Karpas-422 (cell line): ENCODE measurements at places on chromosomes 4 and X. TPM values are rescaled to one million over a fixed set of nuclear protein-coding genes. Genes with fewer than 3 reads are reported as not detected.

DNA sequence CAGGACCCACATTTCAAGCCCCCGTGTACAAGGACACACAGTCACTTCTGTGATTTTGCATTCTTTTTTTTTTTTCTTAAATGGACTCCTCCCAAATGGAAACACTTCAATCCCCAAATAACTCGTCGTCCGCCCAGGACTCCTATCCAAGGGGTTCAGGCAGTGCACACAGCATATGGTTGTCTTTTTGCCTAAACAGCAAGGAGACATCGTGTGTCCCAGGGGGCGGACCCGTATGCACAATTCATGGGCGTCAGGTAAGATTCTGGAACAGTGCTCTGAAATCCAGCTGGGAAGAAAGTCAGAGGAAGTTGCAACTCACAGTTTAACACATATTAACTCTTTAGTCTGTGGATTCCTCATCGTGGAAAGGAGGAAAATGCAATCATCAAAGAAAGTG is 231.3 kb downstream of the SHOX start:
- DNase-seq = no peak
- H3K36me3 ChIP-seq = no peaks in the 10 kb centered on the region
- no peaks in the 10 kb centered on the region for H3K4me1 ChIP-seq
- H3K4me3 ChIP-seq = no peak overlapping the region

GRCh38 chr4:159103384-159103990 is 608 bp downstream of the RAPGEF2 start:
- H3K27ac ChIP-seq = no peak overlapping the region
- no peaks in the 10 kb centered on the region for H3K36me3 ChIP-seq
- DNase-seq = peak; percentile 69
- peaks cover 16% of the 10 kb centered on the region for H3K4me1 ChIP-seq
- H3K27me3 ChIP-seq = no peaks in the 10 kb centered on the region

DNA sequence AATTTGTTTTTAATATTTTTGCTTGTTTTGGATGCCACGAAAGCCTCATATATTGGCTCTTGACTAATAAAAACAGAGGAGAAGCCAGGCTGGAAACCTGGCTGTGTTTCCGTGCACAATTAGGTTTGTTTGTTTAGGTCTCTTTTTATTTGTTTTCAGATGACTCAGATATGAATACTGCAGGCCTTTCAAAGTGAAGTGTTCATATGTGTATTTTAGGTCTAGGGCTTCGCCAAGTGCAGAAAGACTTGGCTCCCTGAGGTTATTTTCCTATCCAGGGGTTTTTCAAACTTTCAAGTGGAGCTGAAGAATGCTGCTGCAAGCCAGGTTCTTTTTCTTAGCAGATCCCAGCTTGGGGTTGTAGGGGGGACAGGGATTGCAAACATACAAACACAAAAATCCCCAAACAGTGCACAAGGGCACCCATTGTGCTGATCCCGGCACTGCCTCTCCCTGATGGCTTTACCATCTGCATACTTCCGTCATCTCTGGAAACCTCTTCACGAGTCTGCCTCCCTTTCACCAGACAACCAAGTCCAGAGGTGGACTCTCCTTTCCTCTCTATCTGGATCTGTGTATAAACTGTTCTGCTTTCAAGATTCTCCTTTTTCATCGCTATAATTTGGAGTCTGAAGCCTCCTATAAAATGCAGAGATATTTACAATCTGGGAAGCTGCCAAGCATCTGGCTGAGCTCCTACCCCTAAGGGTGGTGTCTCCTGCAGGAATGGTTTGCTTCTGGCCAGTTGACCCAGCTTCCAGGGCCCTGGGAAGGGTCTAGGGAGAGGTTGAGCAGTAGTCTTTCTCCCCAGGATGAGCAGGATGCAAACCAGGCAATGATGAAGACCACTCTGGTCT is 108.6 kb downstream of the SMIM20 start:
- H3K4me3 ChIP-seq = no peak overlapping the region
- H3K4me1 ChIP-seq = peaks cover 8% of the 10 kb centered on the region; the same call in 1 of the 2 replicates

DNA sequence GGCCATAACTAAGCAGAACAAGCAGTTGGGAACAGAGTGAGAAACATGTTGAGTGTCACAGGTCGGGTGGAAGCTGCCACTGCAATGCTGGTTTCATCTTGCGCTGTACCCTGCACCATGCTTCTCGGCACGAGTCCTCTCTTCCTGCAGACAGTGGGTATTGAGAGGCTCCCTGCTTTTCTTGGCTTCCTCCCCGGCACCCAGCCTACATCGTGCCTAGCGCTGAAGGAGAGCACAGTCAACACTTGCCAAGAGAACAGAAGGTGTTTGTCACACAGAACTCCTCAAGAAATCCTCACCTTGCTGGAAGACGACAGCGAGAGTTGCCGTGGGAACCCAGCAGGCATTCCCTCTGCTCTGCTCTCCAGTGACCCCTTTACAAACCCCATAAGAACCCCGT is 53.6 kb downstream of the EVC2 start:
- no peak overlapping the region for H3K4me3 ChIP-seq
- no peaks in the 10 kb centered on the region for H3K27me3 ChIP-seq
- H3K36me3 ChIP-seq = no peaks in the 10 kb centered on the region
- H3K27ac ChIP-seq = no peak overlapping the region
- no peaks in the 10 kb centered on the region for H3K4me1 ChIP-seq

- H3K4me1 ChIP-seq = no peaks in the 10 kb centered on the region
- H3K4me3 ChIP-seq = no peak overlapping the region
- DNase-seq = no peak
- no peaks in the 10 kb centered on the region for H3K27me3 ChIP-seq
- H3K27ac ChIP-seq = no peak overlapping the region
These were observed 9.0 kb downstream of the GK2 start for GRCh38 chr4:79399076-79399475.

GRCh38 chr4:40731792-40732245 is 17.9 kb upstream of the NSUN7 start:
- H3K4me1 ChIP-seq = no peaks in the 10 kb centered on the region
- no peak for DNase-seq
- H3K27me3 ChIP-seq = no peaks in the 10 kb centered on the region
- no peak overlapping the region for H3K4me3 ChIP-seq
- no peak overlapping the region for H3K27ac ChIP-seq

DNA sequence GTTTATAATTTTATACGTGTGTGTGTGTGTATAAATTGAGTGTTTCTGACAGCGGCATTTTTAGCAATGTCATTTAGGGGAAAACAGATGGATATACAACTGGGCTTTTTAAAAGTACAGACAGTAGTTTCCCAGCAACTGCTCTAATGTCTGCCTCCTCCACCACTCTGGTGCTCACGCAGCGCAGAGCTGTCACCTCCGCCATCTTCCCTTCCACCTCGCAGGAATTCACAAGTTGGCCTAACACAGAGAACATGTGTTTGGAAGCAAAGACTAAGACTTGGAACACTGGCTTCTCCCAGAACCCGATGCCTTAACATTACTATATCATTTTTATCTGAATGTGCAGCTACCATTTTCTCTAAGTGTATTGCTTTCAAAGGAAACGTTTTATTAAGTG is 158.3 kb upstream of the FSTL5 start:
- DNase-seq = no peak
- no peaks in the 10 kb centered on the region for H3K27me3 ChIP-seq
- no peaks in the 10 kb centered on the region for H3K4me1 ChIP-seq
- no peak overlapping the region for H3K27ac ChIP-seq
- H3K4me3 ChIP-seq = no peak overlapping the region

DNA sequence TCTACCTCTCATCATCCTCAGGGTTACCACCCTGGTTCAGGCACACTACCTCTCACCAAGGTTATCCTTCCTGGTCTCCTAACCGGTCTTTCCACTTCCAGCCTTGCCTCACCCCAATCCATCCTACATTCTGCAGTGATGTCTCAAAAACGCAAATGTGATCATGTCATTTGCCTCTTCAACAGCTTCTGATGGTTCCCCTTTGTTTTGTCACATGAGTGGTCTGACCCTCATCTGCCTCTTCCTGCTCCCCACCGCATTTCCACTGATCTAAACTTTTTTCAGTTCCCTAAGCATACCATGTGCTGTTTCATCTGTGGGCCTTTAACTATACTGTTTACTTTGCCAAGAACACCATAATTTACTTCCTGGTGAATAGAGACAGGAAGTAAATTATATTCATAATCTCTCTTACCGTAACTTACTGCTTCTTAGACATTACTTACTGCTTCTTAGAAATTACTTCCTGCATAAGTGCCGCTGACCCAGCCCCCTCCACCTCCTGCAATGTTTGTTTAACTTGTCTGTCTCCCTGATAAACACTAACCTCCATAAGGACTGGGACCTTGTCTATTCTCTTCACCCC is 27.1 kb upstream of the NSUN7 start:
- H3K27ac ChIP-seq = no peak overlapping the region
- H3K27me3 ChIP-seq = no peaks in the 10 kb centered on the region
- H3K36me3 ChIP-seq = no peaks in the 10 kb centered on the region
- no peak for DNase-seq
- H3K4me1 ChIP-seq = no peaks in the 10 kb centered on the region

- no peaks in the 10 kb centered on the region for H3K36me3 ChIP-seq
- no peak for DNase-seq
- no peaks in the 10 kb centered on the region for H3K4me1 ChIP-seq
- no peak overlapping the region for H3K27ac ChIP-seq
- no peaks in the 10 kb centered on the region for H3K27me3 ChIP-seq
These were observed 31.0 kb upstream of the SLC25A4 start for GRCh38 chr4:185112104-185112503.

DNA sequence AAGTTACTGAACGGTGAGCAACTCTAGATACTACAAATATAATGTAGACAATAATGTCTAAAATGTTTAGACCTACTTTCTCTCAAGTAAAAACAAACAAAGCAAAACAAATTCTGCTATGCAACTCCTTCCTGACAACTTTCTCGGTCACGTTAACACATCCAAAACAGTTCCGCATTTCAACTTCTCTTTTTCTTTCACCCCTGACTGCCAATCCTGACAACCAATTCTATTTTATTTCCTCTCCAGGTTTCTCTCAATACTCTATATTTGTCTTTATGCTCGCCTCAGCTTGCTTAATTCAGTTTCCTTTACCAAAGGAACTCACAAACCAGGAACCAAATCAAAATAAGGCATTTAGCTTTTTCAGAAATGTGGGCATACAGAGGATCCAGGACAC is 513.0 kb downstream of the FSTL5 start:
- H3K27me3 ChIP-seq = no peaks in the 10 kb centered on the region
- H3K4me3 ChIP-seq = no peak overlapping the region
- no peaks in the 10 kb centered on the region for H3K4me1 ChIP-seq
- no peak for DNase-seq
- no peak overlapping the region for H3K27ac ChIP-seq
- no peaks in the 10 kb centered on the region for H3K36me3 ChIP-seq

GRCh38 chr4:154044742-154045485 is 256.0 kb upstream of the SFRP2 start:
- H3K27me3 ChIP-seq = no peaks in the 10 kb centered on the region
- H3K27ac ChIP-seq = no peak overlapping the region
- no peaks in the 10 kb centered on the region for H3K36me3 ChIP-seq
- H3K4me3 ChIP-seq = no peak overlapping the region
- H3K4me1 ChIP-seq = peaks cover 48% of the 10 kb centered on the region

DNA sequence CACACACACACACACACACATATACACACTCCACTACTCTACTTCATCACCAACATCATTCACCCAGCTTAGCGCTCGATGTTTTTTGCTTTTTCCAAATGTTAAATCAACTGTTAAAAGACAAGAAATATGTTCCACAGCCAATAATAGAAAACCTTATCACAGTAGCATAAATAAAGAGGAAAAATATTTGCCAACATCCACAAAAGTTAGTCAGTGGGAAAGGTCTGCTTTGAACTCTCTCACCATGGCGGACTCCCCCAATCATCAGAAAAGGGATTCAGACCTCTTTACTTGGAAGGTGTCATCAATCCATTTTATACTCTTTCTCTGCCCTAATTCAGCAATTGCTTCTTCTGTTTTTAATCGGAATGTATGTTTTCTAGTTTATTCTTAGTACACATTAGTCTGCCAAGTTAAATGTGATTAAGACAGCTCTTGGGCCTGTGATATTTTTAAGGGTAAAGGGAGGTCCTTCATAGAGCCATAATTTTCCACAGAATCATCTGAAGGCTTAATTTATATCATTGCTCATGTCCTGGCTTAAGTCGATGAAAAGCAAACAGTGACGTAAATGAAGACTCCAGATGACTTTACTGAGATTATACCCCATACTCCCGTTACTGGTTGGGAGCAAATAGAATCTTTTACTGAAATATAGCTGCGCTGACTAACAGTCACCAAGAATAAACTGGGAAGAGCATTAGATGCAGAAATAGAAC is 29.7 kb upstream of the LGI2 start:
- no peaks in the 10 kb centered on the region for H3K27me3 ChIP-seq
- no peak overlapping the region for H3K4me3 ChIP-seq
- no peak for DNase-seq
- H3K27ac ChIP-seq = no peak overlapping the region

DNA sequence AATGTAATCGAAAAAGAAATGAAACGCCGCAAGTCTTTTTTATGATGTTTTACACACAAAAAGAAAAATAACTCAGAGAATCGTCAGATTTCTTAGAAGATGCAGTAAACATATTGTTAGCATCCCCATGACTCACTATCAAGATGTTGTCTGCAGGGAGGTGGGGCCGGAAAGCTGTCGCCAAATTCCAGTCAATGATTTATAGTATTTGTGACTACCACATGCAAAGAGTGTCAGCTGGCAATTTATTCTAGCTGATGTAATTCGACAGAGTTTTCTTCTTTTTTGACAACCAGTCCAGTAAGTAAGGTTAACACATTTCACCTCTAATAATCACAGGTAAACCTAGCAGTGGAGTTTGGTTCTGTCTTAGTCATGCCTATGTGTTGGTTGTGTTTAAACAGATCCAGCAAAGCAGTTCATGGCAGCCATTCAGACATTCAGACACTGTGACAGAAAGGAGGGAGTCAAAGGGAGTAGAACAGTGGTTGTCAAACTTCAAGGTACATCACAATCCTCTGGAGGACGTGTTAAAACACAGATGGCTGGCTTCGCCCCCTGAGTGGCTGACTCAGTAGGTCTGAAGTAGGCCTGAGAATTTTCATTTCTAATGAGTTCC is 19.8 kb upstream of the PPP1R2C start:
- no peak overlapping the region for H3K4me3 ChIP-seq
- no peak overlapping the region for H3K27ac ChIP-seq
- DNase-seq = no peak
- no peaks in the 10 kb centered on the region for H3K27me3 ChIP-seq

Gene RHOXF2
- total RNA-seq = not detected in 2 replicates

Gene PABPC1L2A
- total RNA-seq = not detected in 2 replicates

Gene ETDA
- total RNA-seq = not detected in 2 replicates

Gene SLC4A4
- 0.22 and 0.25 TPM in 2 replicates for total RNA-seq

Gene EXOC1L
- not detected in 2 replicates for total RNA-seq
